ENCODE measurements at places on chromosomes 2 and 18.

- DNase-seq, result no peak
These were observed 14.4 kb downstream of the FBXO41 start for GRCh38 chr2:73269686-73270465.

DNA sequence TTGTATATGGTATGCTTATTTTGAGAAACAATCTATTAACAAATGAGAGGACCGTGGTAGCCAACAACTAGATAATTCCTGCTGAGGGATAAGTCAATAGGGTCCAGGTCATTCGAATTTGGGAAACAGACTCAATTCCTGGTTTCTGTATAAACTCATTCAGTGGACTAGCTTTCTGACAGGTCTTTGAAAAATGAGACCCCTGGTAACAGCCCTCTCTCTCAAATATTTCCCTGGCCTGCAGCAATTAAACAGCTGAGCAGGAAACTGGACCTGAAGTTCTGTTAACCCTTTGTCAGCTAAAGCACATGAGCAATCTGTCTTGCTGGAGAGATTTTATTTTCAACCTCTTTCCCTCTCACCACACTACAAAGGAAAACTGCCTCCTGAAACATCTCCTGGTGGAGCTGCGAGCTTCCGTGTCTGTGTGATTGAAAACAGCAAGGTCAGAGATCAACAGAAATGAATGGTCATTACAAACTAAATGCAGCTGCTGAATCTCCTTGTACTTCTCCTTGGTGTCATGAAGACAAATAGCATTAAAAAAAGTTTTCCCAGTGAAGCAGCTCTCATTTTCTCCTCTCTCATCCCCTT lies 70.3 kb upstream of the CCDC85A start:
- DNase-seq, result no peak

DNA sequence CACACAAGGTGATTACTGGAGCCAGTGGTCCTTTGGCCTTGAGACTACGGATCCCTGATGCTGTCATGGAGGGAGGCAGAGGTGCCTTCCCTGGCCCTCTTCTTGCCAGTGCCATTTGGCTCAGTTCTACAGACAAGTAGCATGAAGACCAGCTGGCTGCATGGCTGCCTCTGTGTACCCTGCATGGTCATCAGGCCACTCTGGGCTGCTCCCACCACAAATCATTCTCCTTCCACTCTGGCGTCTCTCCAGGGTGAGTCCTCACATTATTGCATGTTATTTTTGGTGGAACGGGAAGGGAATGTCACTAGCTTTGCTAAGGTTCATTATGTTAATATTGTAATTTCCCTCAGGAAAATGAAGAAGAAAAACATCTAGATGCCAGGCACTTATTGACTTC lies 229.8 kb downstream of the VAPA start:
- DNase-seq, result no peak

DNA sequence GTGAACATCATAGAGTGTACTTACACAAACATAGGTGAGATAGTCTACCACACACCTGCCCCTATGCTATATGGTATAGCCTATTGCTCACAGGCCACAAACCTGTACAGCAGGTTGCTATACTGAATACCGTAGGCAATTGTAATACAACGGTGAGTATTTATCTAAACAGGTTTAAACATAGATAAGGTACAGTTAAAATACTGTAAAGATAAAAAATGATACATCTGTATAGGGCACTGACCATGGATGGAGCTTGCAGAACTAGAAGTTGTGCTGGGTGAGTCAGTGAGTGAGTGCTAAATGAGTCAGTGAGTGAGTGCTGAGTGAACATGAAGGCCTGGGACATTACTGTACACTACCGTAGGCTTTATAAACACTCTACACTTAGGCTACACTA lies 267.0 kb upstream of the HS6ST1 start:
- DNase-seq, result no peak

- DNase-seq, result no peak
These were observed 136.8 kb downstream of the MEP1B start for GRCh38 chr18:32326450-32327308.

GRCh38 chr2:53028225-53028624 lies 739.4 kb upstream of the CHAC2 start:
- no peak for DNase-seq

DNA sequence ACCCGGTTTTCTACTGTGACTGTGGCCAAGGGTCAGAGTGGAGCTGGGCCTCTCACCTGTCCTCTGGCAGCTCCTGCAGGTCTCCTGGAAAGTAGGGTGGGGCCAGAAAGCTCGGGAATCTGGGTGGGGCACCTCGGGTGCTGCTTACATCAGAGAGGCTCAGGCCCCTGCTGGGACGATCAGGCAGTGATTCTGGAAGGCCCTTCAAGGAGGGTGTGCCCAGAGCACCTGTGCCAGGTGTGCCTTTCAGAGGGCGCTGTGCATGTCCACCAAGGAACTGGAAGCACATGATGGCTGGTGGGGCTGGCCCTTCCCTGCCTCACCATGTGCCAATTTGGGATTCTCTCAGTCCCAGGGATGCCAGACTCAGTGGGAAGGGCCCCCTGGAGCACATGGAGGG lies 44.0 kb downstream of the ATP6V1C2 start:
- DNase-seq, result no peak
